ENCODE measurements at places on chromosomes 3 and 15.
A peak's percentile ranks its signal among the peaks of the same experiment; 100 is the strongest.

DNA sequence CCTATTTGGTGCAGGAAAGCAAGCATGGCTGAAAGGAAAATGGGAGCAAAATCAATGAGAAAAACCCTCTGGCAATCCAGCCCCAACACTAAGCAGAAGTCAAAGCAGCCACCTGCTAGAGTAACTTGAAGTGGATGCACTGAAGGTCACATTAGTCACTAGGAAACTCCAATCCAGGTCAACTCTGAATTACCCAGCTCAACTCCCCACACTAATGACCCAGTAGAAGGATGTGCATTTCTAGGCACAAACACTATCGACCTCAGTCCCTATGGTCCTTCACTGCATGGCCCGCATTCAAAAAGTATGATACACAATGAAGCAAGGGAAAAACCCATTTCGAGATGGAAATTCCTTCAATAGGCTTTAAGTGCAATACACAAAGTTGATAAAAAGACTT lies 80.6 kb downstream of the RAD18 start:
- DNase-seq = no peak

DNA sequence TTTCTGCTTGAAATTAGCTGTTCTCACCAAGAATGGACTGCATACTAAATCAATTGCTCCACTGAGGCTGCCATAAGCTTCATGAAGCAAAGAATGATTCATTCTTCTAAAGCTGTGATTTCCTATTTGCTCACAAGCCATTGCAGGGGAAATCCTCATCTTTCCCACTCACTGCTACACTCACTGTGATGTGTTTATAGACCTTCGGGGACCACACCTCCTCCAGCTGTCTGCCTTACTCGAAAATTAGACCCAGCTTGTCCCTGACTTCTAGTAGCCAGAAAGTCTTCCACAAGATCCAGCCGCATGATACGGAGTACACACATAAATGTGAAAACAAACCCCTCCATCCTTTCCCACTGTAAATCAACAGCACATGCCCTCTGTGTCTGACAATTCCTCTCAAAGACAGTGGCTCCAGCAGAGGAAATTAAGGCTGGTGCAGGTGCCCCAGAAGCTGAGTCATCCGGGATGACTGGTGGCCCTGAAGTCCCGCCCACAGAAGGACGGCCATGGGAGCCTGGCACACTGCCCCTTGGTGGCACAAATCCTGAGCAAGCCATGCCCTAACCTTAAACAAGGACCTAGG lies 172.0 kb downstream of the STT3B start:
- DNase-seq = no peak

DNA sequence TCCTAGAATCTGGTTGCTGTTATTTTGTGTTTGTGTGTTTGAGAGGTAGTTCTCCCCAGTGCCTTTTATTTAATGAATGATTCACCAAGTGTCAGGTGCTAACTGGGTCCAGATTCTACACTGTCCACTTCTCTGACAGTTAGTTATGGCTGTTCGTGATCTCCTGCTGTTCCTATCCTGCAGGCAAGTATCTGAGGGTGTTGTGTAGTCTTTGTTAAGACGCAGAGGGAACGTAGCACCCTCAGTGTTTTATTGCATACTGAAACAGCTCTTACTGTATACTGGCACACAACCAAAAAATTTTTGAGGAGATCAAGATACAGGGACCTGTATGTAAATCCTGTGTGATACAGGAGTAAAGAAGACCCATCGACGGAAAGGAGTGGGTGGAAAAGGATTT lies 1271.3 kb downstream of the ROBO1 start:
- no peak for DNase-seq

DNA sequence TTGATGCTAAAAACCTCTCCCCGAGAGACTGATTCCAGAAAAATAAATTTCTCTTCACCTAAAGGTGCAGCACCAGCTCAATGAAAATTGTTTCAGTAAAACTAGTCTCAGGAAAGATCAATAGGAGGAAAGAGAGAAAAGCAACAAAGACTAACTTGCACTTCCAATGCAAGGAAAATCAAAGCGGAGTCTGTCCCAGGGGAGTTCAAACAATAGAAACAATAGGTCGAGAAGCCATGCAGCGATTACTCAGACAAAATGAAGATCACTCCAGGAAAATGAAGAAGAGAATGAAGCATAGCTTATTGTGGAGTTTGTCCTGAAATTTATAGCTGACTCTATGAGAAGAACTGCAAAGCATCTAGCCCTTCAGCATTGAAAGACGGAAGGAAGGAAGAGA lies 105.1 kb upstream of the FRMD4B start:
- no peak for DNase-seq

- DNase-seq = no peak
Observed at GRCh38 chr15:67167091-67167490, 87.4 kb downstream of the AAGAB start.

DNA sequence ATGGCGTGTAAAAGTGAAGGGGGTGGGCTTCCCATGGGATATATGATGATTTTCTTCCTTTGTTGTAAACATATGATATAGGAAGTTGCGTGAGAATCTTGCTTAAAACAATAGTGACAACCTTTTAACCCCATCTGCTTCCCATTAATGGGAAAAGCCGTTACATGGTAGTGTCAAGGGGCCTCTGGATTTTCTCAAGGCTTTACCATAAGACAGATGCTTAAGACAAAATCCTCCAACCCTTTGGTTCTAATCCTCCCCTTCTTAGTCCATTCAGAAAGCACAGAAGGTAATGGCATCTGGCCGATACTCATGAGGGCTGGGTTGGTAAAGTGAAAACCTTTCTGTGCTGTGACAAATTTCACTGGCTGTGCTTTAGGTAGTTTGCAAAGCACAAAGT lies 25.0 kb downstream of the DPH3 start:
- no peak for DNase-seq

- DNase-seq = no peak
Observed at GRCh38 chr3:130606336-130606735, 89.4 kb downstream of the COL6A6 start.

GRCh38 chr3:39064646-39065045 lies 12.8 kb downstream of the WDR48 start:
- DNase-seq = no peak

- no peak for DNase-seq
Observed at GRCh38 chr3:57974796-57975388, 33.3 kb upstream of the FLNB start.

GRCh38 chr3:88434001-88434400 lies 284.2 kb downstream of the C3orf38 start:
- no peak for DNase-seq

DNA sequence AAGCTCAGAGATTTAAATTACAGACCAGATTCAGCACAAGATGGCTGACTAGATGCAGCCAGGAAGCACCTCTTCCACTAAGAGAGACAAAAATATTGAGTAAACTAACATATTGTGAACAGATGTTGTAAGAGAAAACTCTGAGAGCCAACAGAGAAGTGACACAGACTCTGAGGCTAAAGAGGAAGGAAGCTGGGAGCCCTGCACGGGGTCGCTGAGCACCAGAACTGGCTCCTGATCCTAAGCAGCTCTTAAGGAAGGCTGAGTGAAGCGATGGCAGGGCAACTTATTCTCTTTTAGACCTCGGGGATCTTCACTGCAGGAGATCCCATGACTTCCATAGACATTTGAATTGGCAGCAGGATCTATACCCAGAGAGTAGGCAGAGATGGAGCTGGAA lies 578.0 kb upstream of the GRM7 start:
- DNase-seq = no peak

DNA sequence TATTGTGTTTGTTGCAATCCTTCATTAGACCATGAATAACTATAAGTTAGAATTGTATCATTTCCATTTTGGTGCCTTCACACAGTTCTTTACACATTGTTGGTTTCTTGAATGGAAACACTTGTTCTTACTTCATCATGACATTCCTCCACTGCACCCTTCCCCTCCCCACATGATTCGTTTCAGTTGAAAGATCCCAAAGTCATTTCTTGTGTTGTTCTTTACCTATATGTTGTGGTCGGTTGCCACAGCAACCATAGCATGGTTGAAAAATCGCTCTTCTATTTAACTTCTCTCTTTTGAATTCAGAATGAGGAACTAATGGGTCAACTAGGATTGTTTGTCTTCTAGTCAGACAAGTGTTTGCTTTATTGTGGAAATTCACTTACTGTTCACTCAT lies 103.3 kb downstream of the IL1RAP start:
- peak; percentile 20 for DNase-seq

DNA sequence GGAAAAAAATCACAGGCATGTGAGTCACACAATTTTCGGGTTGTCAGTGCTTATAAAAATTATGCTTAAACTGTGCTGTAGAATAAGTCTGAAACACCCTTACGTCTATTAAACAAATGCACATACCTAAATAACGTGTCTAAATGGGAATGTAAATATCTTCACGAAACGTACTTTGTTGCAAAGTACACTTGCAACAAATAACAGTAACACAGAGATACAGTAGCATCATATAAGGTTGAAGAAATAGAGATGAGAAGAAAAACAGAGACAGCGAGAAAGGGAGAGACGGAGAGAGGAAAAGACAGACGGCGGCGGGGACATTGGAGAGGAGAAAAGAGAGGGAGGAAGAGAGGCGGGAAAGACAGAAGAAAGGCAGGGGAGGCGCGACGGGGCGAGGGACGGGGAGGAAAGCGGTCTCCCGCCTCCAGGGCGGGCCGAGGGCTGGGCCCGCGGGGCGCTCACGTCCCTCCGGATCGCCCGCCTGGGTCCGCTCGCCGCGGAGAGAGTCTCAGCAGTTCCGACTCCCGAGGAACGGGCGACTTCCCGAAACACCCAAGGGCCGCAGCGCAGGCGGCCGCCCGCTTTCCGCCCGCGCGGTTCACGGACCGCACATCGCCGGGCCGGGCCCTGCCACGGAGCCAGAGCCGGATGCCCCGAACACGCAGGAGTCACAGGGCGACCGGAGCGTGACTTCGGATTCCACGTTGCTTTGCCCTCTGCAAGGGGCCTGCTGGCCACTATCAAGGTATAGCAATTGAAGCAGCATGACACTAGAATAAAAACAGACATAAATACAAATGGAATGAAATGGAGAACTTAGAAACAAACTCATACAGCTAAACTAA lies 153.4 kb downstream of the LMLN start:
- no peak for DNase-seq

GRCh38 chr15:76941636-76942035 lies 10.1 kb downstream of the RCN2 start:
- no peak for DNase-seq

DNA sequence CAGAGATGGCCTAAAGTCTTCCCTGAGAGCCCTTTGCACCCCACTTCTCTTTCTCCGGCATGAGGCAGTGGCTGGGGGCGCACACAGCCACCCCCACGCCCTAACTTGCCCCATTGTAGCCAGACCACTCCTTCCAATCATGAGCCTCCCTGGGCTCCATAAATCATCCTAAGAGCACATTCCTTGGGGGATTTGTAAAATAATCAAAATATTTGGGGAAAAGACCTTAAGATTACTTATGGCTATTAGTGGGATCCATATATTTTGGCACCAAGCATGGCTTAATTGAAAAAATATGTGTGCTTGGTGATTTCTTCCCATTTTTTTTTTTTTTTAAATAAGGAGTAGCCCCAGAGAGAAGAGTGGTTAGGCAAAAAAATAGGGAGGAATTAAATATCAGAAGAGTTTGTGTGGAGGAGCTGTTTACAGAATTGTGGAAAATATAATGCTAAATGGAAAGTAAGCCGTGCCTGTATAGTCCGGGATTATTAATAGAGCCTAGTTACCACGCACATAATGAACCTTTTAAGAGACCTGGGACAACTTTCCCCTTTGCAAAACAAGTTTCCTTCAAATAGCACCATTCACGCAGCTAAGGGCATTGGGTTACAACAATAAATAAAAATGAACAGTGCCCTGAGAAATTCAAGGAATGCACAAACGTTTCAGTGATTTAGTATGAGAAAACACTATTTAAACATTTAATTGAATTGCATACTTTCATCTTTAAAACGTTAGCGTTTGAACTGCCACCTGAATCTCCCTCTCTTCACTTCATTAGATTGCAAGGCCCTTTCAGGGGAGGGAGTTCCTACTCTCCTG lies 46.1 kb downstream of the SMAD6 start:
- DNase-seq = no peak

GRCh38 chr15:101723171-101723873 lies 951 bp downstream of the TARS3 start:
- peak; percentile 10 for DNase-seq

DNA sequence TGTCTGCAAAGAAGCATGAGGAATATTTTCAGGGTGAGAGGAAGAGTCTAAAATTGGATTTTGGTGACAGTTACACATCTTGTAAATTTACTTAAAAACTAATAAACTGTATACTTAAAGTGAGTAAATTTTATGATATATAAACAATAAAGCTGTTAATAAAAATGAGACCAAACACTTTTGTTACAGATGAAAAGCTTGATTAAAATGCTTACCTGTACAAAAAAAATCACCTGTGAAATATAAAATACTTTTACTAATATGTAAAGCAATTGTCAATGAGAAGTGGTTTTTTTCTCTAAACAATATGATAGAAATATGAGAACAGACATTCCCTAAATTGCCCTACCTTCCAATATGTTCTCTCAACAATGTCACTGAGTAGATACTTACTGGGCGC lies 27.2 kb upstream of the CPB1 start:
- DNase-seq = no peak

- DNase-seq = no peak
Observed at GRCh38 chr3:47877290-47877689, 74.4 kb downstream of the DHX30 start.

DNA sequence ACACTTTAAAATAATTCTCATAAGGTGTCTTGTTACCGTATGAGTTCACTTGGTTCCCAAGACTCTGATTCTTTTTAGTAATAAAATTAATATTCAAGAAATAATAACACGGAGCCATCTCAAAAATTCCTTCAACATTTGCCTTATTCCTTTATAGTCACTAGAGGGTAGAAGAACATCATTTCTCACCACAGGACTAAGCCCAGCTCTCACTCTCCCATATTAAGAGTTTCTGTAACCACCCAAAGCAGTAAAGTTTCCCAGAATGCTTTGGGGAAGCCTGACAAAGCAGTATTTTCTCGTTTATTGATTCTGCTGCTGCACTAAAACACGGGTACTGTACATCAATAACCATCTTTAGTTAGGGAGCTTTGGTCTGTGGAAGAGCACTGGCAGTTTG lies 114.9 kb downstream of the MCTP2 start:
- no peak for DNase-seq

- no peak for DNase-seq
Observed at GRCh38 chr3:194284351-194284750, 66.8 kb downstream of the CPN2 start.

- DNase-seq = no peak
Observed at GRCh38 chr3:141412936-141413354, 44.6 kb downstream of the ZBTB38 start.

DNA sequence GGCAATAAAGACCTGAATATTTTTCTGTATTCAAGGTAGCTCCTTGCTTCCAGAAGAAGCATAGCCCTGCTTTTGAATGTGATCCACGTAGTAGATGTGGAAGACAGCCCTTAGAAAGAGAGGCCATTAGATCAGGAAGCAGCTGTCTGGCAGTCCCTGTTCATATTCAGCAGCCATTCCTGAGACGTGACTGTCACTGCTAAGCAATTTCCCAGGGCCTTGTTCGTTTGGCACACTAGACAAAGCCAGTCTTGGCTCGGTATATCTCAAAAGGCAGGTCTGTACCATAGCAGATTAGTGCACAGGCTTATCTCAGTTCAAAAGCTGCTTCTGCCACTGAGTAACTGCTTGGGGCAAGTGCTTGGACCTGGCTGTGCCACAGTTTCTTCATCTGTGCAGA lies 287.8 kb upstream of the MCTP2 start:
- no peak for DNase-seq

- DNase-seq = no peak
Observed at GRCh38 chr3:177351757-177352158, 154.5 kb upstream of the TBL1XR1 start.

Measured in right renal pelvis (tissue), 4 donors.